Effector memory CD8-positive, alpha-beta T cell (primary cell): ENCODE measurements at places on chromosomes 16 and 17.

GRCh38 chr17:67708378-67708777 is 9.4 kb upstream of the NOL11 start:
- DNase-seq = no peak

DNA sequence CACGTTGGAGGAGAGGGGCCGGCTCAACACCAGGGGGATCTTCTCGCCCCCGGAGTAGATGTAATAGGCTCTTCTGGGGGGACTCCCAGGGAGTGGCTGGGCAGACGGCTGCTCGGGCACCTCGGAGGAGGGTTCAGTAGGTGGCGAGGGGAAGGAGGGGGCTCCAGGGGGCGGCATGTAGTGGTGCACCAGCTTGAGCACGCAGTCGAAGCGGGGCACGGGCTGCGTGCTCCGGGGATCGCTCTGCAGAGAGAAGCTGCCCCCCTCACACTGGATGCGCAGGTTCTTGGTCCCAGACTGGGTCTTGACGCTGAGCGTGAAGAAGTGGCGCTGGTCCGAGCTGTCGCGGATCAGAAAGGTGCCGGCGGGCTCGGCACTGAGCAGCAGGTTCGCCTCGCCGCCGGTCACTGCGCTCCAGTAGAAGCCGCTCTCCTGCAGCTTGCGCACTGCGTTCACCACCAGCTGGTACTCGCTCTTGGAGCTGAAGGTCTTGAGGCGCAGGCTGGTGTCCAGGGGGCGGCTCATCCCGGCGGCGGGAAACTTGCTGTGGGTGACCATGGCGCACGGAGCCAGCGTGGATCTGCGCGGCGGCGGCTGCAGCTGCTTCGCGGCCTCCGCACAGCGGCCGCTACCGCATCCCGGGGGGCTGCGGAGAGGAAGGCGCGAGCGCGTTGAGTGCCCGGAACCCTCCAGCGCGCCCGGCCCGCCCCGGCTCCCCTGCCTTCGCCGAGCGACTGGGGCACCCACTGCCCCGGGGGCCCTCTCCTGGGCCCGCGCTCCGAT is 1.1 kb downstream of the SOCS3 start:
- DNase-seq = no peak

DNA sequence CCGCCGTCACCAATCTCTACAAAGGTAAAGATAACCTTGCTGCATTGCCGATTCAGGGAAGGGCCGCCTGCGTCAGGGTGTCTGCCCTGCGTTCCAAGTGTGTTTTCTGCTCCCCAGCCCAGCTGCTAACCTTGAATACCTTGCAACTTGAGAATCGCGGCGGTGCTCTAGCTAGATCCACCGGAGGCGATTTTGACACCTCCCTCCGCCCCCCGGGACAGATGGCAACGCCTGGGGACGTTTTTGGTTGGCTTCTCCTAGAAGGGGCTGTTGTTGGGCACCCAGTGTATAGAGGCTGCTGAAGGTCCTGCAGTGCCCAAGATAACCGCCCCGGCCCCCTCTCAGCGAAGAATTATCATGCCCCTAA is 1.5 kb downstream of the HAPSTR1 start:
- DNase-seq = peak; percentile 14

DNA sequence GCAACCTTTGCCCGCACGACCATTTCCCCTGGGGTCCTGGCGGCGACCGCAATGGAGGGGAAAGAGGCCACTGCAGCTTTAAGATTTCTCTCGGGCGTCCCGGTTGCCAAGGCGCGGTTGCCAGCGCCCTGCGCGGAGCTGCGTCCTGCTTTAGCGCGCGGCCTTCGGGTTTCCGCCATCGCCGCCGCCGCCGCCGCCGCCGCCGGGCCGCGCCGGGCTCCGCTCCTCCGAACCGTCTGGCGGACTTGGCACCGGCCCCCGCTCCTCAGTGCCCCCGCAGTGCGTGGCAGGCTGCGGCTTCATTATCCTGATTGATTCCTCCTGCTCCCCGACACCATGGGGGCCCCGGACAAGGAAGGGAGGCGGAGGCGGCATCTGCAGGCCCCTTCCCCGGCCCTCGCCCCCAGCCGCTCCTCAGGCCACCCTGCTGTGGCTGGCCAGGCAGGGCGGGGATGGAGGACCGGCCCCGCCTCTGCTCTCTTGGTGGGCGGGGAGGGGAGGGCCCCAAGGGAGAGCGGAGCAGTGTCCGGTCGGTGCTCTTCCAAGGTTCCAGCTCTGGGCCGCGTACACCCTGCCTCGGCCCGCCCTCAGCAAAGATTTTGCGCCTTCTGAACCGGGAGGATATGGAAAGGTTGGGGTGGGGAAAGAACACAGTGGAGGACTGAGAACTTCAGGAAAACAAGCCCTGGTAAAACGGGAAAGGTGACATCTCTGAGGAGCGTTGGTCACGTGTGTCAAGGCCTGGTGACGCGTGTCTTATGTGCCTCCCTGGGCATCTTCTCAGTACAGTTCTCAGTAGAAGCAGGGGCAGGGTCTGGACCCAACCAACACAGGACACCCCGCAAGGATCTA is 34.0 kb downstream of the NEUROD2 start:
- no peak for DNase-seq

GRCh38 chr17:42255445-42255844 is 20.7 kb downstream of the STAT5B start:
- no peak for DNase-seq

GRCh38 chr17:48330421-48330820 is 99.6 kb downstream of the SKAP1 start:
- no peak for DNase-seq

DNA sequence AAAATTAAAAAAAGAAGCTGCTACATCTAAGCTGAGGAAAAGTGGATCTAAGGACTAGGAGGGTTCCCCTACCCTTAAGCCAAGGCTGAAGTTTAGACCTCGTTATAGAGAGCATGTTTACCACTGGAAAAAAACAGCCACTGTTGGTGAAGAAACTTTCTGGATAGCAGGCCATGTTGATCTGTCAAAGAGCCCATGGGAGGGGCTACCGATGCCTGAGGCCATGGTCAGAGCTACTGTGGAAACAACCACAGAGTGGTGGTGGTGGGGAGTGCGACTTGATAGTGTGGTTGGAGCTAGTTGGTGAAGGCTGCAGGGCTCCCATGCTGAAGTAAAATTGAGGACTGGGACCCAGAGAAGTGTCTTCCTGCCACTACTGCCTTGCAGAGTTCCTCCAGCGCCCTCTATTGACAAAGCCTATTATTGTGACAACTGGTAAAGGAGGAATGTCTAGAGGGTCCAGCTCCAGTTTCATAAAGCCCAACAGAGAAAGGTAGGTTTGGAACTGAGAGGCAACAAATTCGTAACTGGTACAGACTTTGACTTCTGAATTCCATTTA is 12.7 kb upstream of the FAM20A start:
- DNase-seq = no peak

- DNase-seq = no peak
Observed at GRCh38 chr17:948284-948852, 31.2 kb downstream of the NXN start.

DNA sequence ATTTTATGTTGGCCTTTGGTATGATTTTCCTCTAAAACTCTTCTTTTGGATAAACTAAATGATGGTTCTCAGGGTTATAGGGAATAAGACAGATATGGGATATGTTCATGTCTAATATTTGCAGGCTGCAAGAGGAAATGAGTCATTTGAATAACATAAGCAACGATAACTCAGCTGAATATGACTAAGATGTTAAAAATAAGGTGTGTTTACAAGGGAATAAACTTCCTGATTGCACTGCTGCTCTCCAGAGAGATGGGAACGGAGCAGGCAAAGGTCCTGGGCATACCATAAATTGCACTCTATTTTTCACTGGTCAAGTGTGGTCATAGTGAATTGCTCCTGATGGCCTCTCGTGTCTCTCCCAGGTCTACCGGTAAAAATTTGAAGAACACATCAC is 666.2 kb downstream of the TOX3 start:
- DNase-seq = no peak

GRCh38 chr16:59591480-59591879 is 857.4 kb upstream of the GOT2 start:
- DNase-seq = no peak

DNA sequence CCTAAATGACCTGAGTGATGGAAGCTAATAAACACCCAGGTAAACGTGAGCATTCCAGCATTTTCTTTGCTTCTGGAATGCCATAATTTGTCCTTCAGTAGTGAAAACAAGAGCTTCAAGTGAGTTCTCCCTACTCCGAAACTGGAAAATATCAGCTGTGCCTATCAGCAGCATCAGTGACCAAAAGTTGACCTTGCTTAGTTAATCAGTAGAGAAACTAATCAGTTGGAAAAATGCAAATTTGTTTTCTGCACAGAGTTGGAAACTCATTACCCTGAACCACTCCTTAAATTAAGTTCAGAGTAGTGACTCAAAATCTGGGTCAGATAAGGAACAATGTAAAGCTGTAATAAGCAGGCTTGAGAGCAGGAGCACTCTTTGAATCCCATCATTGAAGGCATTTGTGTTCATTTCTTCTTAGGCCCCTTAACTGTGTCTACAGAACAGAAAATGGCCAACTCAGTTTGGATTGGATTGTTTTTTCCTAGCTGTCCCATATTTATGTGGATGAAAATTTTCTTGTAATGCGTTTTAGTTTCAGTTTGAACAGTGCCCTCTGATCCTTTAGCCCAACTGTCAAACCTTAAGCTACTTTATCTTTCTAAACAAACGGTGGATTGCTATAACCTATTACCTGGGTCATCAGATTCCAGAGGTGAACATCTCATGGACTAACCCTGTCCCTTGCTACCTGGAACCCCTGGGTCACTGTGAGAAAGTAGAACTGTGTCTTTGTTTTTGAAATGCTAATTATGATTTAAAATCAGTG is 290.4 kb downstream of the TOX3 start:
- DNase-seq = no peak

- DNase-seq = no peak
Observed at GRCh38 chr17:16948587-16949376, 23.1 kb downstream of the TNFRSF13B start.

- no peak for DNase-seq
Observed at GRCh38 chr17:53655591-53655990, 167.1 kb upstream of the KIF2B start.

DNA sequence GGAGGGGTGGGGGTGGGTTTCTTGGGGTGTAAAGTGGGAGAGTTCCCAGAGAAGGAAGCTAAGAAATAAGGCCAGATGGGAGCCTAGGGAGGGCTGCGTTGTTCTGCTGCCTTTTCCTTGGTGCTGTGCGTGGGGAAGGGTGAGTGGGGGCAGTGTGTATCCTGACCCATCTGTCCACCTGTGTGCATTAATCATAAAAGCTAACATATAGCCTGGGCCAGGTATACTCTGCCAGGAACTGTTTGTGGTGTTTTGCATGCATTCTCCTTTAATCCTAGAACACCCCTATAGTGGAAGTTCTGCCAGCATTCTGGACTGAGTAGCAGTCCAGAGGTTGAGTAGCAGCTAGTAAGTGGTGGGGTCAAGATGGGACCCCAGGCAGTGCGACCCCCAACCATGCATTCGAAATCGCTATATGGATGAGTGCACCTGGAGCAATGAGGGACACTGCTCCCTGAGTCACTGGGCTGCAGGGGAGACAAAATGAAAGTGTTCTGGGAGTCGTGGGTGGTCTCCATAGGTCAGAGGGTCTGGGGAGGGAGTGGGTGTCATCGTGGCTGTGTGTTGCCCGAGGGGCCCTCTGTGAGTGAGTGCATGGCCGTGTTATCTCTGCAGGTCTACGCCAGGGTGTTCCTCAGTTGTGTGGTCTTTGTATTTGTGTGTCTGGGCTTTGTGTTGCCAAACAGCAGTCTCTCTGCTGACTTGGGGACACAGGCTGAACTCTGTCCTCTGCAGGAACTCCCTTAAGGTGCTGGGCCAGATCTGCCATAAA is 1.3 kb downstream of the ERBB2 start:
- no peak for DNase-seq

DNA sequence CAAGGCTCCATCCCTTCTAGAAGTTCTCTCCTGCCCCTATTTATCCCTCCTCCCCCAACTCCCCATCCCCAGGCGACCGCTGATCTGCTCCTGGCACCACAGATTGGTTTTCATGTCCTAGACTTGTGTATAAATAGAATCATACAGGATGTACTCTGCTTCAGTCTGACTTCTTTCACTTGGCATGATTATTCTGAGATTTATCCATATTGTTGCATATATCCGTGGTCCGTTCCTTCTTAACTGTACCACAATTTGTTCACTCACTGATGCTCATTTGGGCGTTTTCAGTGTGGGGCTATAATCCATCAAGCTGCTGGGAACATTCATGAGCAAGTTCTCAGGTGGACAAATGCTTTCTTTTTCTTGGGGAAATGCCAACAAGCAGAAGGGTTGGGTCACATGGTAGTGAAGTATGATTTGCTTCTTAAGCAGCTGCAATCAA is 23.9 kb downstream of the PITPNM3 start:
- DNase-seq = no peak

DNA sequence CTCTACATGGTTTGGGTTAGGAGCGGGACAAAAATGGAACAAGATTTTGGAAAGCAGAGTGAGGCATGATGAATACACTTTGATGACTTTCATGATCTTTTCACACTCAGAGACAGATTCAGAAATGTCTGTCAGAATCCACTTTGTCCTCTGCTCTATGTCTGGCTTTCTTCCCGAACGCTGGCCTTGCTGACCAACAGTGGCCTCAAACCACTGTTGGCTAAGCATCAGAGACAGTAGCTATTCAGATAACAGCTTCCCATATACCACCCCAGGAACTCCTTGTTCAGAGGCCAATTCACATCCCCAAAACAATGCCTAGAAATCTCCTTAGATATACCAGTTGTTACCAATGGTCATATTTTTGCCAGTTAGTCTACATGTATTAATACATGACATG is 40.9 kb downstream of the FBXL20 start:
- no peak for DNase-seq

DNA sequence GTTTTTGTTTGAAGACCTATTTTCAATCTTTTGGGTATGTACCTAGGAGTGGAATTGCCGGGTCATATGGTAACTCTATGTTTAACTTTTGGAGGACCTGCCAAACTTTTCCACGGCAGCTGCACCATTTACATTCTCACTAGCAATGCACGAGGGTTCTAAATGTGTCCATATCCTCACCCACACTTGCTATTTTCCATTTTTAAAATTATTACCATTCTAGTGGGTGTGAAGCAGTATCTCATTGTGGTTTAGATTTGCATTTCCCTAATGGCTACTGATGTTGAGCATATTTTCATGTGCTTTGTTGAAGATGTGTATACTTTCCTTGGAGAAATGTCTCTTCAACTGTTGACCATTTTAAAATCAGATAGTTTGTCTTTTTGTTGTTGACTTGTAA is 60.3 kb upstream of the HAPSTR1 start:
- DNase-seq = no peak

DNA sequence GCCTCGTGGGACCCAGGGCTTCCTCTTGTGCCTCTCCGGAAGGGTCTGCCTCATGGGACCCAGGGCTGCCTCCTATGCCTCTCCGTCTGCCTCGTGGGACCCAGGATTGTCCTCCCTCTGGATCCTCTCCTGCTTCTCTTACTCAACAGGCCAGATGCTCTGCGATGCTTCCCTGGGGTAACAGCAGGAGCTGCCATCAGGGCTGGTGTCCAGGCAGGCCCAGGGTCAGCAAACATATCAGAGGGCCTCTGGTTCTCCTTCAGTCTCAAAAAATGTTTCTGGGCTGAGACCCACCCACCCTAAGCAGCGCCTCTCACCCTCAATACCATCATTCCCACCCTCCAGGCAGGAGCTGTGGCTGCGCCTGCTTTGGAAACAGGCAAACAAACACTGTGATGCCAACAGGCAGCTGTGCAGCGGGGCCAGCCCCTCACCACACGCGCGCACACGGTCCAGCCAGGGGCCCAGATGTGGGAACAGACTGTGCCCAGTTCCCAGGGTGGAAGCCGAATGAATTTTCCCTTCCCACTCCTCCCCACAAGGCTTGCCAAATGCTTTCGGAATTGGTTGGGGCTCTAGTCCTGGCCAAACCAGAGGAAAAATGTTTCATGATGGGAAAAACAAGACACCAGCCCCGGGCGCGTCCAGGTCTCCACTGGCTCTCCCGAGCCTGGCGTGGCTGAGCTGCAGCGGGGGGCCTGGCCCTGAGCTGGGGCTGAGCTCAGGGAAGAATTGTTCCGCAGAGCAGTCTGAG is 11.3 kb downstream of the TIMM22 start:
- DNase-seq = no peak
